ENCODE measurements at places on chromosomes 5 and 9.

DNA sequence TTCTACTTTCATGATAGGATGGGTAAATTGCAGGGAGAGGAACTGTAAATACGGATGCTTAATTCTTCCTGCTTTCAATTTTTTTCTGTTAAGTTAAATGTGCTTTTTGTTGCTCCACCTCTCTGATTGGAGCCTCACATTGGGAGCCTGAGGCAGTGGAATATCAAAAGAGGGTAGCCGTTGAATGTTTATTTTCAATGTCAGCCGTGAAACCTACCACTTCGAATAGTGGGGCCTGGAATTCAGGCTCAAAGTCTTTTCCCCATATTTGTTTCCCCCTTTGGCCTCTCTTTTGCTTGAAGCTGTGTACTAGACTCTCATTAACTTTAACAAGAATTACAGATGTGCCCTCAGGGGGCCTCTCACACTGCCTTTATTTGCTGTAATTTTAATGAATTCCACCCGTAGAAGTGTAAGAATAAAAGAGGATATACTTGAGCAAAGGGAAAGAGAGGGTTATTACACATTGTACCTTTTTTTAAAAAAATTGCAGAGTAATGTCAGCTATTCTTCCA lies 29.0 kb downstream of the PSAT1 start:
- DNase-seq = no peak

DNA sequence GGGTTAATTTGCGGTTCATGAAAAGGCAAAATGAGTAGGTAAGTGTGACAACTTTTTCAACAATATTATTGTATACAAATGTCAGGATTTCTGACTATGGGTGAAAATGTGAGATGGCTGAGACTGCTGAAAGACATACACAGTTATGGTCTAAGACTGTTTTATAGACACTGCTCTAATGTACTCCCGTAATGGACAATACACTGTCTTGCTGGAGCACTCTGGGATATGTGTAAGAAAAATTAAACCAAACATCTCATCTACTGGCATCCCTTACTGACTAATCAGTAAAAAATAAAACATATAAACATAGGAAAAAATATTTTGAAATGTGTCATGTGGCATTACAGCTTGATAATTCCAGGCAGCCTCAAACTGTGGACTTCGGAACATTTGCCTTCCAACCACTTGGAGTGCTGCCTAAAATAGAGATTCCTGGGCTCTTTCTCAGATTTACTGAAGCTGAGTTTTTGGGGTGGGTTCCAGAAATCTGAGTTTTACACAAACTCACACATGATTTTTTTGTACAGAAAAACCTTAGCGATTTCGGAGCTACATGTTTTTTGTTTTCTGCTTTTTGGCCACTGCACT lies 233.9 kb upstream of the TBCA start:
- DNase-seq = no peak

- DNase-seq = no peak
Measured at GRCh38 chr5:66307647-66308241, 163.6 kb downstream of the SREK1 start.

DNA sequence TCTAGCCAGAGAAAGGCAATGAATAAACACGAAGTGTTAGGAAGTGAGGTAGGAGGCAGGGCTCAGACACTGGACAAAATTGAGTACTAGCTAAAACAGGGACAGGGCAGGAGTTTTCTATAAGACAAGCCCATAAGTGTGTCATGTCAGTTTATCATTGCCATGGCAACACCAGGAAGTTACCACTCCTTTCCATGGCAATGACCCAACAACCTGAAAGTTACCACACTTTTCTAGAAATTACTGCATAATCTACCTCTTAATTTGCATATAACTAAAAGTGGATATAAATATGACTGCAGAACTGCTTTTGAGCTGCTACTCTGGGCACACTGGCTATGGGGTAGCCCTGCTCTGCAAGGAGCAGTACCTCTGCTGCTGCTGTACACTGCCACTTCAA lies 442.5 kb upstream of the COX7C start:
- DNase-seq = no peak

DNA sequence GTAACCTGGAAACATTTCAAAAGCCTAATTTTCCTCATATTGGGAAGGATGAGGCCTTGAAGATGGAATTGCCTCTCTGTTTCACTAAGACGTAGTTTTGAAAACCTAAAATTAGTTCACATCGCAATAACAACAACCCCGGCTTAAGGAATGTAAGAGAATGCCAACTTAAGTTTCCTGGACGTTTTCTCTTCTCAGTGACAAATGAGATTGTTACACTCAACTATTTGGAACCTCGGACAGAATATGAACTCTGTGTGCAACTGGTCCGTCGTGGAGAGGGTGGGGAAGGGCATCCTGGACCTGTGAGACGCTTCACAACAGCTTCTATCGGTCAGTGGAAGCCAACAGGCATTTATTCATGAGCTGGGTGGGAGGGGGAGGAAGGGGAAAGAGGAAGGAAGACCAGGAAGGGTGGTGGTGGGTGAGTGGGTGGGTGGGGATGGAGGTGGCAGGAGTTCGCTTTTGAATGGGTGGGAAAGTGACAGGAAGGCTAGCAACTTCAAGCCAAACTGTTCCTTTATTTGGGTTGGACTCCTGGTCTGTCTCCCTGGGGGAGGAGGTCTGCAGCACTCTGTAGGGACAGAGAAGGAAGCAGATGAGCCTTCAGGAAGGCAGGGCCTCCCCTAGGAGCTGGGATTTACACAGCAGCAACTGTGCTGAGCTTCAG lies 83.4 kb downstream of the TEK start:
- no peak for DNase-seq

GRCh38 chr5:112174959-112175594 lies 244.0 kb downstream of the EPB41L4A start:
- DNase-seq = no peak

- DNase-seq = no peak
Measured at GRCh38 chr9:133536536-133536935, 2.0 kb downstream of the ADAMTSL2 start.

- no peak for DNase-seq
Measured at GRCh38 chr5:134458234-134459009, 46.7 kb upstream of the CDKN2AIPNL start.

GRCh38 chr9:31519424-31519823 lies 865.0 kb upstream of the ACO1 start:
- DNase-seq = no peak

- no peak for DNase-seq
Measured at GRCh38 chr5:119338326-119338946, 17.4 kb upstream of the TNFAIP8 start.

DNA sequence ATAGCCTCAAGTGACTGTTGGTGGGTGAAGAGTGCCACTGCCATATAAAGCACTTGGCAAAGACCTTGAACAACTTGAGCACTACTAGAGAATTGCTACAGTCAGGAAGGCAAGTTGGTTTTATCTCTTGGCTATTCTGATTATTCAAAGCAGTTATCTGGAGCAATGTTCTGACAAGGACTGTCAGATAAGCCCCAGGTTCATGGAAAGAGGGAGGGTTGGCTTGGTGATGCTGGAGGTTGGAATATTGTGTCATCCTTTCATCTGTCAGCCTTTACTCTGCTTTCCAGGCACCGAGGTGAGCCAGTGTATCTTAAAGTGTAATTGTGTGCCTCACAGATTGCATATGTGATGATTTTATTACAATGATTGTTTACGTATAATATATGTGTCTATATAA lies 548.4 kb upstream of the ZNF608 start:
- DNase-seq = no peak

- DNase-seq = no peak
Measured at GRCh38 chr9:78557540-78557939, 260.6 kb downstream of the PSAT1 start.

DNA sequence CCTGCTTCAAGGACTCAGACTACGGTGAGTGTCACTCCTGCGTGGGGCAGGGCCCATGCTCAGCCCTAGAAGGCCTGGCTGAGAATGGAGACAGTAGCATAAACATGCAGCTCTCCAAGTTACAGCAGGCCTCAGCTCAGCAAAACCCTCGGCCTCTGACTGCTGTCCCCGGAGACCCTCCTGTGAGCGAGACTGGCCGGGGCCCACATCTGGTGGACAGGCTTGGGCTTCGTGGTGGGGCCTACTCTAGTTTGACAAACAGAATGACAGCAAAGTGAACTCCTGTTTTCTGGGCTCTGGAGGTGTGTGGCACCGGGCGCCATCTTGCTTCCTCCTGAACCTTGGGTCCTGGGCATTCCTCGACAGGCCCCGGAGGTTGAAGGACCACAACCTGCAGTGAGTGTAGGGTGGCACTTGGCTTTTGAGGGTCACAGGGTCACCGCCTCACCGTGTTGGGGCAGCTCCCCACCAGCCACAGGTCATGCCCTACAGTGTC lies 97.5 kb downstream of the PHF2 start:
- no peak for DNase-seq

DNA sequence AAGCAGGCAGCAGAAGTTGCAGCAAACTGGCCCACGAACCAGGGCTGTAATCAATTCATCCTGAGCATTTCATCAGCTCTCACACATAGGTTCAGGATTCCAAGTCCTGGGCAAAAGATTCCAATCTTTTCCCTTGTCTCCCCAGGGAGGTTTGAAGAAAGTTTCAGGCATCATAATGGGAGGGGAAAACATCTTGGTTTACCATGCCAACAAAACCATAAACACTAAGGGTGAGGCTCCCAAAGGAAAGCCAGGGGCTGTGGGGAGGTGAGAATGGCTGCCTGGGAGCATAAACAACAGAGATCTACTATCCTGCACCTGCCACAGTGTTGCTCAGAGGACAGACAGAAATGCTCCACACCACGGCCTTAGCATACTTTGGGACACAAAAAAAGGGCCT lies 94.6 kb downstream of the SH3TC2 start:
- no peak for DNase-seq

DNA sequence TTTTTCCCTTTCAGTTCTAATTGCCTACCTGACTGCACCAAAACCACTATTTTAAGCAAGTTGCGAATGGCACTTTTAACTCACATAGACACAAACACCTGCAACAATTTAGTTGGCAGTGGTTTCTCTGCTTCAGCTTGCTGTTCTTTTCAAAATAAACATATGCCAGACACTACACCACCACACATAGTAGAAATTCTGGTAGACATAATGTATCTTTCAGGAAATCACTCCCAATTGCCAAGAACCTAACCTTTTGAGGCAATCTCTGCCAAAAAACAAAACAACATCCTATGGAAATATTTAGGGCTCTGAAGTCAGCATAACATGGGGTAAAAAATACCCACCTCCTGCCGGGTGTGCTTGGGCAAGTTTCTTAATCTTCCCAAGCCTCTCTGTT lies 27.7 kb downstream of the GLIS3 start:
- DNase-seq = no peak

DNA sequence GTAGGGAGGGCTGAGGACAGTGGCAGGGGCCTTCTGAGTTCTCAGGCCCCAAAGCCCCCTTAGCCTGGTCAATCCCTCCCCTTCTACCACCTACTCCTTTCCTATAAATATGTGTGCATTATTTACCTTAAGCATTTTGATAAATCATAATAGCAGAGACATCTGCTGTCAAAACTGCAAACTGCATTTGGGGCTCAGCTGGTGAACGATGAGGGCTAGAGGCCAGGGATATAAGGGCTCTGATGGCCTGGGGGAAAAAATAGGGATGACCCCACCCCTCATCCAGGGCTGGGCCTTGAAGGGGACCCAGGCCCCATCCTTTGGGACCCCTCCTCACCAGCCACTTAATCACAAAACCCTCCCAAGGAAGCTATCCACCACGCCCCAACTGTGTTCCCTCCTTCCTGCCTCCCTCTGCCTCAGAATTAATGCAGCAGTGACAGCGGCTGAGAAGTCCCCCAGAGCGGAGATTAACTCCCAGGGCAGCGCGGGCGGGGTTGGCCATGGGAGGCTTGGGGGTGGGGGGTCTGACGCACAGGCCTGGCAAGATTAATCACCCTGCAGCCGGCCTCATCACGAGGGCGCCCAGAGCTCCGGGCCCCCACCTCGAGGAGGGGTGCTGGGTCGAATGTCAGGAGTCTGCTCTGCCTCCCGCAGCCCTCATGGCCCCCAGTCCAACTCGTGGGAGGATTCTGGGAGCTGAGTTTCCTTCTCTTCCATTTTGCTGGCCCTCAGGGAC lies 42.1 kb downstream of the CXXC5 start:
- DNase-seq = no peak

GRCh38 chr9:136512651-136513071 lies 29.8 kb upstream of the SEC16A start:
- no peak for DNase-seq

GRCh38 chr5:96952118-96952750 lies 16.4 kb downstream of the LNPEP start:
- no peak for DNase-seq

DNA sequence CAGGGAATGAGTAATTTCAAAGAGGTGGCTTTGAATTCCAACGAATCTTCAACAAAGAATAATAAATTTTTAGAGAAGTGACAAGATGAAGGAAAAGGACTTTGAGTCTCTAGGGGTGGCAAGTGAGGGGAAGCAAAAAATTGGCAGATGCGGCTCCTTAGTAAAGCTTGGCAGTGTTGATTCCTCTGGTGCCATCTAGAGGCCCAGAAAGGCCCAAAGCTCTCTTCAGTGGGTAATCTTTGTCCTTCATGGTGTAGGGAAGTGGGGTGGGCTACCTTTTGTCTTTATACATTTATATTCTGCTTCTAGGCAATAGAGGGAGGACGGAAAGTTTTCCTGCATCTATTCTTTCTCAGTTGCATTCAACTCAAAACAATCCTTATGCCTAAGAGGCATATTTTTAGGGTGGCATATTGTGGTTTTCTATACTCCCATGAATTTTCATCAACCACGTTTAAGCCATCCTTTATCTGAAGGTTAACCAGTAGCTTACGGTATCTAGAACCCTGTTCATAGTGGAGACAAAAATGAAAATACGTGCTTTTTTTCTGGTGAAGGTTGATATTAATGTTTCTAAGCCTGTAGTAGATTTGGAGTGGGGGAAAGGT lies 17.5 kb upstream of the ROPN1L start:
- peak; percentile 51 for DNase-seq

DNA sequence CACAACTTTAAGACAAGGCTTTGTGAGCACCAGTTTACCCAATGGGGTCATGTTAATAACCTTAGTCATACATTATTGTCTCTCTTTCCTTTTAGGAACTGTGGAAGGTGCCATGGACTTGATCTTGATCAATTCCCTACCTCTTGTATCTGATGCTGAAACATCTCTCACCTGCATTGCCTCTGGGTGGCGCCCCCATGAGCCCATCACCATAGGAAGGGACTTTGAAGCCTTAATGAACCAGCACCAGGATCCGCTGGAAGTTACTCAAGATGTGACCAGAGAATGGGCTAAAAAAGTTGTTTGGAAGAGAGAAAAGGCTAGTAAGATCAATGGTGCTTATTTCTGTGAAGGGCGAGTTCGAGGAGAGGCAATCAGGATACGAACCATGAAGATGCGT lies 48.7 kb downstream of the TEK start:
- DNase-seq = no peak

DNA sequence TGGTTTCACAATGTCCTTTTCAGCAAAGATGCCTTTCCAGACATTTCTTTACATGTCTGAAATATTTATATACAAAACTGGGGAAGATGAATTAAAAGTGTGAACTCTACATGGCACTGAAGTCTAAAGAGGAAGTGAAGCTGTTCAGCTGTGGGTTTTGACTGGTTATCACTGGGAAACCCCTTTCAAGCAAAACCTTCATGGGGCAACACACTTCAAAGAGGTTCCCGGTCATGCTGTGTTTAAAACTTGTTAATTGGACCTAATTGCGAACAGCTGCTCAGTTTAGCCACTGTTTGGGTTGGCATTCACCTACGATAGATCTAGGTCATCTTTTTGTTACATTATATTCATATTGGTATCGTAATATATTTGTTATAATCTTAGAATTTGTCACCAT lies 20.0 kb upstream of the GDNF start:
- no peak for DNase-seq

Measured in natural killer cell (primary cell).